ENCODE measurements at places on chromosomes 6 and 20. TPM values are rescaled to one million over a fixed set of nuclear protein-coding genes. Genes with fewer than 3 reads are reported as not detected.
A peak's percentile ranks its signal among the peaks of the same experiment; 100 is the strongest.

DNA sequence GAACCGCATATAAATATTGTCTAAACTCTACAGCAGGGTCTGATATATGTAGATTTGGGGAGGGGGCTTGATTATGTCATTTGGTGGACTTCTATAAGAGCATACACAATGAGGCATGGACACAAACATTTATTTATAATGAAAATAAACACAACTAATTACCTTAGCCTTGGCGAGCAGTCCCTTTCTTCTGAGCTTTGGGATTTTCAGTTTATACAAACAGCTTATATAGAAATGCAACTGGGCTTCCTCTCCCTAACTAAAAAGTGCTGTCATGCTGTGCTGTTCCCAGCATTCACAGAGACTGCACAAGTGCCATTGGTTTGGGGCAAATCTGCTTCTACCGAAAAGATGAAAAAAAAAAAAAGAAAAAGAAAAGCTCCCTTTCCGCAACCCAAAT, 69.9 kb downstream of the AKAP12 start:
- no peak for DNase-seq

DNA sequence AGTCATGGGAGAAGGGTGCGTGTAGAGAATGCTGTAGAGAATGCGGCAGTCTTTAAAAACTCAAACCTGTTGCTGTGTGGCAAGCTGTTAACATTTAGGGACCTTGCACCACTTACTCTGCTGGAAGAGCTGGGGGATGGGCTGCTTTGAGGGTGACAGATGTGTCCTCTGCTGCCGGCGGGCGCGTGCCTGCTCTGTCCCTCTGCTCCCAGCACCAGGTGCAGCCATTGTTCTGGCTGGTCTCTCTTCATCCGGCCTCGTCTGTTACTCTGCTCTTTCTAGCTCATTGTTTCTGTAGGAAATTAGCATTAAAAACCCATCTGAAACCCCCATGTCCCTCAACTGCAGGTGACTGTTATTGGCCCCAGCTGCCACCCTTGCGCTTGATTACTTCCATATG, 78.5 kb downstream of the CBFA2T2 start:
- peak; percentile 97 for DNase-seq

DNA sequence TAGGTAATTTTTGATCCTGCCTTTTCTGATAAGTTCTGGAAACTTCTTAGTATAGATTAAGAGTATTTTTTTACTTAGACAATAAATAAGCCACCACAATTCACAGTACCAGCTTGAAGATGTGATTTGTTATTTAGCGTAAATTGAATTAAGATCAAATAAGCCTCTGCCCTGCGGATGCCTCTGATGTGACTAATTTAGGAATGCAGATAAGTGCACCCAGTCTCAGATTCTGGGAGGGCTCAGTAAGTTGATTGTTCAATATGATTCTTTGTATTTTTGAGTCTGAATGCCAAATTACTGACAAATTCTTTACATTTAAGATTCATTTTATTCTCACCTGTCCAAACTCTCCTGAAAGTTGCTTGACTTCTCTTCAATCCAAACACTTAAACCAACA, 147.5 kb downstream of the THBS2 start:
- DNase-seq: no peak

Gene ELOVL2
- 1.2 TPM for polyA plus RNA-seq

- DNase-seq: peak; percentile 24
Measured at GRCh38 chr20:1944345-1945091, 49.3 kb downstream of the SIRPA start.

- DNase-seq: no peak
Measured at GRCh38 chr20:16554766-16555543, 18.3 kb downstream of the KIF16B start.

DNA sequence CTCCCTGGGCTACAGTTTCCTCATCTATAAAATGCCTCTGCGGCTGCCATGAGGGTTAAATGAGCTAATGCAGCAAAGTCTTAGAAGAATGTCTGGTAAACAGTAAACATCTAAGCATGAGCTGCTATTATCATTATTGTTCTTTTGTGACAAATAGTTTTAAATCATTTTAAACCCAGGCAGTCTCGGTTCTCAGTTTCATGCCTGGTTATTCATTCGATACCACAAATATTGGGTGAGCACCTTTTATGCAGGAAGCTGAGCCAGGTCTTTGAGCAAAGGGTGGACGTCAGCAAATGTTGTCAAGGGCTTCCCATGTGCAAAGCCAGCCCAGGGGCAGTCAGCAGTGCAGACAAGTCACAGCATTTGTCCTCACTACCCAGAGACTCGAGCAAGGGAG, 128.7 kb downstream of the NFATC2 start:
- no peak for DNase-seq

Gene TNXB
- polyA plus RNA-seq: 1.1 TPM

DNA sequence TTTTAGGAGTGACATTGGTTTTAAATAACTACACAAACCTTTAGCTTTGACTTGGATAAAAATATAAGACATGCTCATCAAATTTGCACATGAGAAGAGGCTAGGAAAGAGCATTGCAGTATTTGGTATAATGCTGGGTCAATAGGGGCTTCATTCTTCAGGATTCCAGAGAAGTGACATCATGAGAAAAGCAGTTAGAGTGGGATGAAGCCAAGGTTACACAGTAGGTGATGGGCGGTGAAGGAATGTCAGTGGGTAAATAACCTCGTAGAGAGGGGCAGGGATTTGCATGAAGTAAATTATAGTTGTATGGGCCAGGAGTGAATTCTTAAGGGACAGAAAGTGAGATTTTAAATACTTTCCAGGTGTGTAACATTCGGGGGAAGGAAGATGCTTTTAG, 216.2 kb downstream of the RFPL4B start:
- DNase-seq: peak; percentile 78

Gene C2
- 0.23 TPM for polyA plus RNA-seq

GRCh38 chr6:163008626-163009025, 280.9 kb downstream of the PACRG start:
- no peak for DNase-seq

Gene MYB
- 4.2 TPM for polyA plus RNA-seq

Data from GM23338 (cell line).